Natural killer cell (primary cell): ENCODE measurements at places on chromosomes 12 and 14. TPM values are rescaled to one million over a fixed set of nuclear protein-coding genes. Genes with fewer than 3 reads are reported as not detected.

DNA sequence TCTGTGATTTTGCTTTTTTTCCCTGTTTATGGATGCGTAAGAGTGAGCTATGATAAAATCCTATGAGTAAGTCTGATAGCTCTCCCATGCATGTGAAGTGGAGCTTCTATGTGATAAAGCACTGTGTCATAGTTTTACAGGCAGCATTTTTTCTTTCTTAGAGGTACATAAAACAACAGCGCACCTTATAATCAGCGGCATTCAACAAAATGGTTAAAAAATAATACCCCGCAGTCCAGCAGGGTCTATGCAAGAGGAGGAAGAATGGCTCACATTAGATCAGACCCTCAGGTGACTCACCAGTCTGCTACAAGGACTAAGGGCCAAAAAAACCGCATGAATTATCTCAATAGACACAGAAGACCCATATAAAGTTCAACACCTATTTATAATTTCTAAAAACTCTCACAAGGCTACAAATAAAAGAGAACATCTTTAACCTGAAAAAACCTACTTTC is 33.0 kb upstream of the TMEM179 start:
- H3K27me3 ChIP-seq, result no peaks in the 10 kb centered on the region
- H3K36me3 ChIP-seq, result no peaks in the 10 kb centered on the region
- H3K27ac ChIP-seq, result no peak overlapping the region

The COX8C gene
- not detected for total RNA-seq

- H3K36me3 ChIP-seq, result no peaks in the 10 kb centered on the region
- no peak overlapping the region for H3K27ac ChIP-seq
- H3K4me1 ChIP-seq, result no peaks in the 10 kb centered on the region
Observed at GRCh38 chr12:22088886-22089285, 42.9 kb downstream of the CMAS start.

The PLCZ1 gene
- not detected for total RNA-seq

DNA sequence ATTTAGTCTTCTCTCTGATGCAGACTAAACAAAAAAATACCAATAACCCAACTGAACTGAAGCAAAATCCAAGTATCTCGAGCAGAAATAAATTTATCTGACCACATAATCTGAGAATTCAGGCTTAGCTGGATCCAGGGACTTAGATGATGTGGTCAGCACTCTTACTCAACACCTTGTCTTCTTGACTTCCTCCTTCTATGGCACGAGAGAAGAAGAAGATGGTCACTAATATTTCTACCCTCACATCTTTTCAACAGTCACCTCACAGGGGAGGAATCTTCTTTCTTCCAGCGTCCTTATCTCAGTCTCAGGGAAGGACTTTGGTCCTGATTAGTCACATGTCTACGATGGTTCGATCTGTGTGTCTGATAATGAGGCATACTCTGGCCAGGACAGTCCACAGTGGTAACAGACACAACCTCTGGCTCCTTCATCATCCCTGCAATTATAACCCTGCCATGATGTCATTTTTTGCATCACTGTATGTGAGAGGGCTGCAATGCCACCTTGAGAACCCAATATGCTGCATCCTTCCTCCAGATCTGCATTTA is 15.8 kb downstream of the RGS6 start:
- H3K27ac ChIP-seq, result no peak overlapping the region
- H3K27me3 ChIP-seq, result no peaks in the 10 kb centered on the region
- DNase-seq, result no peak
- no peaks in the 10 kb centered on the region for H3K4me1 ChIP-seq
- H3K4me3 ChIP-seq, result no peak overlapping the region

- no peak for DNase-seq
- no peak overlapping the region for H3K27ac ChIP-seq
- no peak overlapping the region for H3K4me3 ChIP-seq
- peaks cover 14% of the 10 kb centered on the region for H3K36me3 ChIP-seq
Observed at GRCh38 chr12:68290126-68290525, 36.7 kb upstream of the IL22 start.

The MYH7 gene
- total RNA-seq, result not detected
